Temporal lobe (tissue), 4 donors: ENCODE measurements at places on chromosomes 5 and 9. TPM values are rescaled to one million over a fixed set of nuclear protein-coding genes. Genes with fewer than 3 reads are reported as not detected.

CDC23 gene
- 22.4 TPM for total RNA-seq

NUDT12 gene
- 18.7 TPM for total RNA-seq

SHISAL2B gene
- 0.49 TPM for total RNA-seq

G3BP1 gene
- total RNA-seq: 44.7 TPM

STPG3 gene
- not detected for total RNA-seq

FOXD4L3 gene
- total RNA-seq: not detected

SYK gene
- total RNA-seq: 1.2 TPM

GBA2 gene
- total RNA-seq: 47.9 TPM

IL5 gene
- not detected for total RNA-seq

DAB2IP gene
- 16.5 TPM for total RNA-seq

APC gene
- 320 TPM for total RNA-seq

BHMT gene
- total RNA-seq: 0.25 TPM

LRRC70 gene
- 3.2 TPM for total RNA-seq

SLC6A7 gene
- total RNA-seq: 1.5 TPM

DOCK2 gene
- total RNA-seq: 2.0 TPM

CD180 gene
- total RNA-seq: 0.25 TPM

SPATA31E1 gene
- total RNA-seq: not detected

LRRC19 gene
- under 0.01 TPM for total RNA-seq

TPM2 gene
- total RNA-seq: 12.0 TPM

PCDHGC5 gene
- total RNA-seq: 4.7 TPM

PCDHB3 gene
- total RNA-seq: 9.8 TPM

TBC1D13 gene
- 10.1 TPM for total RNA-seq

FAT2 gene
- total RNA-seq: 1.7 TPM

TYRP1 gene
- total RNA-seq: 0.49 TPM

PCDHGA10 gene
- total RNA-seq: 14.5 TPM

BRD8 gene
- 44.5 TPM for total RNA-seq

IFNB1 gene
- not detected for total RNA-seq

PCDHB5 gene
- total RNA-seq: 7.6 TPM

BNC2 gene
- total RNA-seq: 1.7 TPM

ZBTB5 gene
- 22.6 TPM for total RNA-seq

NDFIP1 gene
- 174 TPM for total RNA-seq

PCDHGB4 gene
- 12.8 TPM for total RNA-seq

OSTF1 gene
- total RNA-seq: 9.3 TPM

UNC13B gene
- 12.8 TPM for total RNA-seq

RMRP gene
- 65,531 TPM for total RNA-seq

ZNF367 gene
- 2.7 TPM for total RNA-seq

IFNE gene
- not detected for total RNA-seq

CAMK4 gene
- total RNA-seq: 78.2 TPM

SLC1A3 gene
- total RNA-seq: 188 TPM

GADD45G gene
- 5.9 TPM for total RNA-seq

IFNA10 gene
- not detected for total RNA-seq

STK32A gene
- total RNA-seq: 2.7 TPM

ROR2 gene
- total RNA-seq: 0.74 TPM

GDF9 gene
- 0.98 TPM for total RNA-seq

MARCOL gene
- not detected for total RNA-seq

BSPRY gene
- total RNA-seq: 0.25 TPM

FBP1 gene
- not detected for total RNA-seq

RLN2 gene
- total RNA-seq: not detected

OTP gene
- total RNA-seq: not detected

RAB3C gene
- 33.9 TPM for total RNA-seq

LIX1 gene
- total RNA-seq: 4.7 TPM
